ENCODE measurements at places on chromosomes 11 and 22. TPM values are rescaled to one million over a fixed set of nuclear protein-coding genes. Genes with fewer than 3 reads are reported as not detected.

IFITM10 gene
- total RNA-seq, result 0.73 TPM

UCP3 gene
- total RNA-seq, result 0.73 TPM

SLN gene
- total RNA-seq, result not detected

SFI1 gene
- 12.9 TPM for total RNA-seq

Measured in subcutaneous preadipocyte (primary cell).